ENCODE measurements at places on chromosomes 7 and 10.

DNA sequence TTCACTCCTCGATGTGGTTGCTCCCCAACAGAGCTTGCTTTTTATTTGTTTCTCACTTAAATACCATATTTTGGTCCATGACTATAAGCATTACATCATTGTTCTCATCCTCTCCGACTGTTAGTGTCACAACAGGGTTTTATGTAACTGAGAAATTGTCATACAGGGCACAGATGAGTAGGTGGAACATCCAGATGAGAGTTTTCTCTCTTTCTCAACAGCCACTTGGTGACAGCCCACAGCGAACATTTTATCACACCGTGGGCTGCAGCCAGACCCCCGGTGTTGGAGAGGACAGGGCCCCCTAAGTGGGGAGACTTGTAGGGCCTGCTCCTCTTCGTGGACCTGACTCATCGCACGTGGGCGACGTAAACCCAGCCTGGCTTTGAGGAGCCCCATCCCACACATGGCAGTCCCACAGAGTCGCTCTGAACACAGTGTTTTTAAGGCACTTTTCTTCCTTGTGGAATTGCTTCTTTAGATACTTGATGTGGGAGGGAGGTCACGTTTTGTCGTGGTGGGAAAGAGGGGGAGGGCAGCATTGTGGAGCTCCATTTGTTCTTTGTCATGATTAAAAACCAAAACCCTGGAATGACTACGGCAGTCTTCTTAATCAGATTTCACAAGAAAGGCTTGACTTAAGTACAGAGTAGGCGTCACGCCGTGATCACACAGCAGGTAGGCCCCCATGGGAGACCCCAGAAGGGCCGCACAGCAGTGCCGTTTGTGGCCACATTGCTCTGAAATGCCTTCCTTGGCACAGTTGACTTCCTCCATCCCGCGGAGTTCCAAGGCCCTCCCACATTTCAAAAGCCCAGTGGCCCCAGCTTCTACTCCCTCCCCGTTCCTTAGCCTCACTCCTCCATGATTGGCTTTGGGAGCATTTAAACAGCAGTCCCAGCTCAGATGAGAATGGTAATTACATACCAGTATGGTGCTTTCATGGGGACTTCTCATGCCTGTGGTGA is 220.6 kb downstream of the CCDC3 start:
- no peak for DNase-seq

- no peak for DNase-seq
Observed at GRCh38 chr10:52551046-52551445, 221.5 kb downstream of the MBL2 start.

DNA sequence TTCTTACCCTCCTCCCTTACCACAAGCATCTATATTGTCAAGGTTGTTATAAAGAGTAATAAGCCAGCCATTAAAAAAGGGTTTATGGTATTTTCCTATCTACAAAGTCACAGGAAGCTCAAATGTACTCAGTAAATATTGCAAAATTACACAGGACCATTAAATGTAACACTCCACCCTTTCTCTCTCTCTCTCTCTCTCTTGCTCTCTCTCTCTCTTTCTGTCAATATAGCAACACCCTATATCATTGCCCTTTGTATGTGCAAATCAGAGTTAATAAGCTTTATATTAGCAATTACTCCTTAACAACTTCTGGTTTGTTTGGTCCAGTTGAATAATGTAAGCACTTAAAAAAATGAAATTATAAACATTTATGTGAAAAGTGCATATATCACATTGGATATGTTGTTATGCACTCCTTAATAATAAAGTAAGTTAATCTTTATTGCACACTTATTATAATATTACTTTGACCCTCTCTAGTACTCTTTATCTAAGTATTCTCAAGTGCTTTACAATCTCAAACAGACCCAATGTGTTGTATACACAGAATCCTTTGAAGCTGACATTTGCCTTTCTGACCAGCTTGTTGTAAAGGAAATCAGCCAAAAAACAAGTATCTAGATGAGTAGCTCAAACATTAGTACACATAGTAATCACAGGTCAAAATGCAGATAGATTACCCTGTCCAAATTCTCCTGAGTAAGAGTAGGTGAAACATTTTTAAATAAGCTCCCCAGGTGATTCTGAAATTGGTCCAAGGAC is 93.2 kb downstream of the CFTR start:
- no peak for DNase-seq

DNA sequence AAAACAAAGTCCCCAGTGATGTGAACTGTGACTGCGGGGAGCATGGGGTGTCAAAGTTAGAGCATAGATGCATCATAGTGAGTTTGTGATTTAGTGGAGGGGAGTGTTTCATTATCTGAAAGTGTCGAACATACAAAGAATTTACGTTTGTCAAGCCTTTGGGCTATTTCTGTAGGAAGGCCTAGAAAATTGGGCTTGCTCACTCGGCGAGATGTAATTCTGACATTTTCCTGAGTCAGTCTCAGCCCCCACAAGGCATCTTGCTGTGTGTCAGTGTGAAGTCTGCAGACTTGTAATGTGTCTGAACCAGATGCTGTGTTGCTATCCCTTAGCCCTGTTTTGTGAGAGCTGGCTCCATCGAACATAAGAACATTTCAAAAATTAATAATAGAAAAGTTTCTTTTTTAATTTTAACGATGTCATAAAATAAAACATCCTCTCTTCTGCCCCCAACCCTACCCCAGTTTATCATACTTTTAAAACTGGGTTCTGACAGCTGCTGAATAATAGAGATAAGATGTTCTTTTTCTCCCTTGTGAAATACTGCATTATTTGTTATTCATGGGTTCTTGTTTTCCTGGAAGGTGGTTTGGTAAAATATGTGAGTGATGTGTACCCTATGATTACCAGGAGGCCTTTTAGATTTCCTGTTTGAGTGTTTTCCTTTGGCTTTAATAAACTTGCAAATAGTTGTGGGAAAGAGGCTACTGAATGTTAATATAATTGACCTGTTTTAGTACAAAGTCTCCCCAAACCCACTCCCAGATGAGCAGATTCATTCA is 207.4 kb downstream of the GPR158 start:
- DNase-seq = no peak

DNA sequence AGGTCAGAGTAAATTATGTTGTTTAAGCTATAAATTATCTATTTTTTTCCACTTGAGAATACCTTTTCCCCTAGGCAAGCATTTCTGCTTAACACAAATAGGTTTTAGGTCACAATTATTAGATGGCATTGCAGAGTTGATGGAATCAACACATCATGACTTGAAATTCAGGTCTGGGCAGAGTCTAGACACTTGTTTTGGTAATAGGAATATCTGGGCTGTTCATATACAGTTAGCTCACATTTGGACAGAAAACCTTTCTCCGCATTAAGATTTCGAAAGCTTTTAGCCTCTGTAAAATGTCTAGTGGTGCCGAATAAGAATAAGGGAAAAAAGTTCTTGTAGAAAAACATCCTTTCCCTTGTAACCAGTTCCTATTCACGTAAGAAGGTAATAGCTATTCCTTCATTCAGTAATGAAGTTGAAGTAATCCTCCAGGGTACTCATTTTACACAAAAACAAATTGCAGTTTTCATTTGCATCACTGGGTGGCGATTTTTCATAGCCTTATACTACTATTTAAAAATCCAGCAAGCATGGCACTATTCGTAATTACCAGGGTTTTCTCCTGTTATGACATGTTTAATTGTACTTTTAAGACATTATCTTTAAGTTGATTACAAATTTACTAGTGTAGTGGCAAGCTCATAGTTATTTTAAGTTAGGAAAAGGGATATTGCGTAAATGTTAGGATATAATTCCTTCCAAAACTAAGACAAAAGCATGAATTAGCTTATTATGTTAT is 37.0 kb downstream of the RPA3 start:
- no peak for DNase-seq

DNA sequence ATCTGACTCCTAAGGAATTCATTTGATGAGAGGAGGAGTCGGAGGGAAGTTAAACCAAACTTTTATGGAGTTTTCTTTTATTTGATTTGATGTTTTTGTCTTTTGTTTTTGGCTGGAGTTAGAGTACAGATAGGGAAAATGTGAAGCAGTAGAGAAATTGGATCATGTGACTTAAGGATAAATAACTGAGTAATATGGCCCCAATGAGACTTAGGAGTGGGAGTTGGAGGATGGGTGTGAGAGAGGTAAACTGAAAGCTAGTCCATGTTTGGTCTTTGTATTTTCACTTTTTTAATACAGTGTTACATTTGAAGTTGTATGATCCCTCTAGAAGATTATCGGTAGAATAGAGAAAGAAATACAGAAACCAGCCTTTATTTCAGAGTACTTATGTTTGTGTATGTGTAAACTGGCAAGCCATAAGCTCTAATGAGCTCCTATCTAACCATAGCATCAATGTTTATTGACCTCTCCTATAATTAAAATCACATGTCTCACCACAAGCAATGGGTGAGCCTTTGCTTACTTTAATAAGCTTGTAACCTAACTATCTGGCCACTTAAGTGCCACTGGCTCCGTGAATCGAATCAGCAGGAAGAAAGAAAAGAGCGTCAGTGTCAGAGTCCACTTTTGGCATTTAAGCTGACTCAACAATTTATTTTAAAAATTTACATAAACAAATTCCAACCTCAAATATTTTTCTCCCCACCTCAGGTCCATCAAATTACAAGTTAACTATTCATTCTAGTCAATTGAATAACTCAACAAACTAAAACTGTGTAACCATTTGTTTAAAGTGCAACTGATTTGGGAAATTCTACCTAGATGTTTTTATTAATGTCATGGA is 113.8 kb downstream of the EPDR1 start:
- DNase-seq = no peak

DNA sequence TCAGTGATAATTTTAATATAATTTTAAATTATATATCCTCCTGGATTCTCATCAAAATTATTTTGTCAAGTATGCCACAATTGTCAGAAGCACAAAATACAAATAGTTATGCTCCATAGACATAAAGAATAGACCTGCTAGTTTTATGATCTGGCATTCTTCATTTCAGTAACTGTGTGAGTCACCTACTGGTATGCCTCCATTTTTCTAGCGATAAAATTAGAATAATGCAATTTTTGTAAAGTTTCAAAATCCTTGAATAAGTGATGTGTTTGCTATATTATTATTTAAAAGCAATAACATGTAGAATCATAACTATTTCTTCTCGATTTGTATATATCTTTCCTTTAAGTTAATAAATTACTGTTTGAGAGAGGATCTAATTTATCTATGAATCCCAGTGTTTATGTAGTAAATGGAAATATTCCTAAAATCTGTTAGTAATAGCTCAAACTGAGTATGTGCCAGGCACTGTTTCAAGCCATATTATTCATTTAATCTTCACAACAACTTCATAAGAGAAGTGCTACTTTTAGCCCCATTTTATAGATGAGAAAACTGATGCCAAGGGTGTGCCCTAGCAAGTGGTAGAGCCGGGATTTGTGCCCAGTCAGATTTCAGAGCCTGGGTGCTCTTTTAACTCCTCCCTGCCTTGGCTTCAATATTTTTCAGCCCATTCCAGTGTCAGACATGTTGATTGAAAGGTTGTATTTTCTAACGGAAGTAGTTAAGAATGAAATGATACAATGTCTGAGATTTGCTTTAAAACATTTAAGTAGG is 38.4 kb downstream of the NET1 start:
- DNase-seq = no peak

DNA sequence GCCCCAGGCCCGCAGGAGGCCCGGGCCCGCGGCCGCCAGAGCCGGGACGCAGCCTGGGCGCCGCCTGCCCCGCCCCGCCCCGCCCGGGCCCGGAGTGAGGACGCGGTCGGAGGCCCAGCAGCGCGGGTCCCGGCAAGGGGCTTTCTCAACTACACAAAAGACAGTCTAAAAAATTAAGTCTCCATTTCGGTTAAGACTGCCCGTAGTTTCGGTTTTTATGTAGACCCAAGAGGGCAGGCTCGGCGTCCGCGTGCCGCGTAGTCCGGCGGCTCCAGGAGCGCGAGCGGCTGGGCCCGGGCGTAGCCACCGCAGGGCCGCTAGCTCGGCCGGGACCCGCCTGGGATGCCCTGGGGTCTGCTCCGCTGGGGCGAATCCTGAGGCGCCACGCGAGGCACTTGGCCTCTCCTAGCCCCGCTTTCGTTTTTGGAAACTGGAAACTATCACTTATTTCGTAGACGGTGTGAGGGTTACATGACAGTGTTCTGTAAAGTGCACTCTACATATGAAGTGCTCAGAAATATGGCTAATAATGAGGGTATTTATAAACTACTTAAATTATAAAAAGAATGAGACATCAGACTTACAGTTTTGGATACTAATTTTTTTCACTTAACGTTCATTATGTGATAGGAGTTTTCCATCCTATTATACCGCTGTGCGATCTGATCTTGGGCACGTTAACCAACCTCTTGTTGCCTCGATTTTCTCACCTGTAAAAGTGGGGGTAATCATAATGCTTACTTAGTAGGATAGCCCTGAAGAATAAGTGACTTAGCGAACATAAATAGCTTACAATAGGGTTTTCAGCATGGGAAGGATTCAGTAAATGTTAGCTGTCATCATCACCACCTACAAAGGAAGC is 573 bp downstream of the BLVRA start:
- DNase-seq = no peak

GRCh38 chr7:128259131-128260061 is 18.3 kb downstream of the LEP start:
- no peak for DNase-seq

- DNase-seq = no peak
Observed at GRCh38 chr10:61140765-61141392, 196.9 kb upstream of the RHOBTB1 start.

DNA sequence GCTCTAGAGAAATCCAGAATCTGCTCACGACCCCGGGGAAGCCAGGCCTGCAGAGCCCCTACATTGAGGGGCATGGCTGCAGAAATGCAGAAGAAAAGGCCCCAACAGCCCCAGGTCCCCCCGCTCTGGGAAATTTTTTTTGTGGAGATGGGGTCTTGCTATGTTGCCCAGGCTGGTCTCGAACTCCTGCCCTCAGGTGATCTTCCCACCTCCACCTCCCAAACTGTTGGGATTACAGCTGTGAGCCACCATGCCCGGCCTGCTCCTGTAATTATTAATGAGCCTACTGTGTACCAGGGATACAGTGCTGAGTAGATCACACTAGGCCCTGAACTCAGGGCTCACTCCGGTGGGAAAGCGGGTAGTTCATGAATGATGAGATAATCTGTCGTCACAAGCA is 29.9 kb downstream of the TNRC18 start:
- DNase-seq = no peak

Data from CMK (cell line).